ENCODE measurements at places on chromosomes 11 and 22. TPM values are rescaled to one million over a fixed set of nuclear protein-coding genes. Genes with fewer than 3 reads are reported as not detected.

GLYAT gene
- total RNA-seq = not detected

CTSC gene
- total RNA-seq = 122 TPM

PLEKHB1 gene
- 10.8 TPM for total RNA-seq

ART1 gene
- total RNA-seq = not detected

- DNase-seq = no peak
Measured at GRCh38 chr11:1513326-1514296, 27.0 kb upstream of the MOB2 start.

GRCh38 chr11:71913756-71914526, 14.5 kb downstream of the XNDC1N start:
- no peak for DNase-seq

- DNase-seq = no peak
Measured at GRCh38 chr11:42779555-42779954, 532.2 kb upstream of the API5 start.

GRCh38 chr22:49959782-49960158, 802 bp upstream of the PIM3 start:
- no peak for DNase-seq

GRCh38 chr11:73343076-73343873, 32.9 kb upstream of the RELT start:
- DNase-seq = no peak

DNA sequence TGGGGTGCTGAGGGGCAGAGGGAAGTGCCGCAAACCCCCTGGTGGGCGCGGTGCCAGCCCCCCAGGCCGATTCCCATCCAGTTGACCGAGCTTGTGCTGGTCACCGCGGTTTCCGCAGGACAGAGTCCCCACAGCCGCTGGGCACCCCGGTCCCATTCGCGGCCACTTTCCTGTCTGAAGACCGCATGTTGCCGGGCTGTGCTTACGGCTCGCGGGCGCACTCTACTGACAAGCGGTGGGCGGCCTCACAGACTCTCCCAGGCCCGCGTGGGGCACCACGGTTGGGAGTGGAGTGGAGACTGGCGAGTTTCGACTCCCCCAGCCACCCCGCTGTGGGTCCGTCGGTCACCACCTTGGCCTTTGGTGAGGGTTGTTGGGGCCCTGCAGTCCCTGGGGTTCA, 648 bp upstream of the H19 start:
- no peak for DNase-seq

DNA sequence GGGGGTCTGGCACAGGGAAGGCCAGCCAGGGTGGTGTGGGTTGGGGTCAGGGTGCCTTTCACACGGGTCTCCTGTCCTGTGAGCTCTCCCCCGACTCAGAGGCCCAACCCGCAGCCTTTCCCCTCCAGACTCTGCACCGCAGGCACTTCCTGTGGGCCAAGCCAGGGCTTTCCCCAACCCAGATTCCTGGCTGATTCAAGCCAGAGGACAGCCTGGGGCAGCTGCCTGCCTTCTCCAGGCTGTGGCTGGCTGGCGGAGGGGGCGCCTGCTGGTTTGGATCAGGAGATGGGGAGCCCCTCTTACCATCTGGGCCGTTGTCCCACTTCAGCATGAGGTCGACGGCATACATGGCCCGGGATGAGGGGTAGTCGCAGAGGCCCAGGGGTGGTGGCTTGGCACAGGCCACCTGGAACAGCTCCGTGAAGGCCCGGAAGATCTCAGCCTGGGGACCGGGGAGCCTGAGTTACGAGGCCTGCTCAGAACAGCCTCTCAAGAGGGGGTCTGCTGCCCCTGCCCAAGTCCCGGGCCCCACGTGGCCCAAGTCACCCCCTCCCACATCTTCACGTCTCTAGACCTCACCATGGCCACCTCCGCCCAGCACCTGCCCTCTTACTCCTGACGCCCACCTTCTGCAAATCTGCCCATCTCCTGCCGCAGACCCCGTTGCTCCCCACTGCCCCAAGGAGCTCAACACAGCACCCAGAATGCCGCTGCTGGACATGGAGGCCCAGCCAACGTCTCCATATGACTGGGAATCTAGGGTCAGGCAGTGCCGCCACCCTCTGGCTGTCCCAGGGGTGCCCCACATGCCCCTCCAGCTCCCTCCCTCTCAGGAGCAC, 17.3 kb downstream of the TSPO start:
- no peak for DNase-seq

DNA sequence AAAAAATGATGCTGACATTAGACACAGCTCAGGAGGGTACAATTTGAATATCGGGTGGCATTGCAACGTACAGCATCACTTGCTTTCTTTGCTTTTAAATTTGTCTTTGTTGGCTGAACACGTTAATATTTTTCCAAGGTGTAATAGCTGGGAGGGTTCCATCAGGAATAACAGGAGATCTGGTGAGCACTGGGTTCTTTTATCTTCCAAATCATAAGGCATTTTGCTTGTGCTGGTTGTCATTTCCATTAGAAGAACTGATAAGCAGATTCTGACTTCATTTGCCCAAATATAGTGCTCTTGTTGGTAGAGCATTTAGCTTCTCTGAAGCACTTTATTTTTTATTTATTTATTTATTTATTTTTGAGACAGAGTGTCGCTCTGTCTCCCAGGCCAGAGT, 48.9 kb downstream of the LMO2 start:
- DNase-seq = no peak

DNA sequence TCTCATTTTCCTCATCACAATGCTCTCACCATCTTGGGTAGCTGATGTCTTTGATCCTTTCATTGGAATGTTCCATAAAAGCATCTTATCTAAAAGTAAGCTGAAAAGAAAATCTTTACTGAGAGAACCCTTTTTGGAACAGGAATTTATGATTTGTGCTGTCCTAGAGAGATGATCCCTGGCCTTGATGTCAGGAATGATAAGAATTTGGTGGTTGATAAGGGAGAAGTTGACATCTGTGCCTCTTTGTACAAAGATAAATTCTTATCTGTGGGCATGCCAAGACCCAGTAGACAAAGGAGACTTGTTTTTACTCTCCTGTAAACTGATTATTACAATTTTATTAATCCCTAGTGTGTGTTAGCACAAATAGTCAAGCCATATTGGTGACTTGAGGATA, 36.9 kb downstream of the NAALAD2 start:
- DNase-seq = no peak

GRCh38 chr11:911031-911889, 650 bp upstream of the CHID1 start:
- no peak for DNase-seq

- no peak for DNase-seq
Measured at GRCh38 chr11:33507967-33508366, 192.7 kb downstream of the C11orf91 start.

GRCh38 chr11:122308226-122308625, 192.2 kb upstream of the BLID start:
- no peak for DNase-seq

DNA sequence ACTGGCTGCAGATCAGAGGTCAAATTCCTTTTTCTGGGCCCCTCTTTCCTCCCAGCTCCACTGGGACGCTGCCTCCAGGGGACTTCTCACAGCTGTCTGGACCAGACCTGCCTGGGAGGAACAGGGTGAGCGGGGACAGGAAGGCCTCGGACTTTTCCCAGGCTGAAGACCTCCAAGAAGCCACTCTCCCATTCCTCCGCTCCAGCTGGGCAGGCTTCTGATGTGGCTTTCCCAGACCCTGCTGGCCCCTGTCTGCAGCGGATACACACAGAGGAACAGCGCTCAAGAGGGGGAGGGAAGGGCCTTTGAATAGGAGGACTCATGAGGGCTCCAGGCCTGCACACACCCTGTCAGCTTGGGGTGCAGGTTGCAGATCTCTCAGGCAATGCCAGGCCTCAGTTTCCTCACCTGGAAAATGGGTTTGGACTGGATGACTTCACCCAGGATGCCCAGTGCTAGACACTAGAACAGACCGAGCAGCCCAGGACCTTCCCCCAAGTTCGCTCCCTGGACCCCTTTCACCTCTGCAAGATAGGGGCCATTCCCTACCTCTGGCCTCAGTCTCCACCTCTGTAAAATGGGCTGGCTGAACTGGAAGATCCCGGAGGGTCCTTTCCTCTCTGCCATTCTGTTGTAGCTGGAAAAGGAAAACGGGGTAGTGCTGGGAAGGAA, 36.6 kb downstream of the MB start:
- DNase-seq = no peak

- DNase-seq = no peak
Measured at GRCh38 chr11:46485856-46486443, 94.4 kb upstream of the CHRM4 start.

GRCh38 chr11:26188554-26188953, 143.4 kb upstream of the ANO3 start:
- DNase-seq = no peak

DNA sequence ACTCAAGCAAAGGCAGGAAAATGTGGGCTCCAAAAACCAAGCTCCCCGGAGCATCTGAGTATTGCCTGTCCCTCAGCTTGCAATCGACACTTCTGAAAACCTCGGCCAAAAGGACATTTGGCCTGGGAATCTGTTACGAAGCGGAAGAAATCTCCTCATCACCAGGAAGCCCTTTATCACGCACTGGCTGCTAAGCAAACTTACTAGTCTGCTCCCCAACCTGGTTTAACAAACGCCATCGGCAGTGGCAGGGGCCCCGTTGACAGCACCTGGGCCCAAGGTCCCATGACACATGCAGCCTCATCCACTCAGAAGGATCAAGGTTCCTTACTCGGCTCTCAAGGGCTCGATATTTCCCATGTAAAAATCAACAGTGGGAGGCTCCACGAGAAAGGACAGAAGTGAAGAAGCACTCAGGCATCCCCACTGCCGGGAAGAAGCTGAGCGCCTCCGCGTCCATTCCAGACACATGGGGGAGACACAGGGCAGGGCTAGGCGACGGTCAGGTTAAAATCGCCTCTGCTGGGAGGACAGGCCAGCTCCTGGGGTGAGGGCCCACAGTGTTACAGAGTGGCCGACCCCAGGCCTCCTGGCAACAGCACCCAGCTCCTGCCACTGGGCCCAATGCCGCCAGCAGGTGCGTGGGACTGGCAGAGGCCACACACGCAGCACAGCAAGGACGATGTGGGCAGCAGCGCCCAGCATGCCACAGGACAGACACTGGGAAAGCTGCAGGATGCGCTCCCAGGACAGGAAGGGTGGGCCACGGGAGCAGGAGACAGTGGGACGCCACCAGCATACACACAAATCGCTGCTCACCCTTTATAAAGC, 27.1 kb downstream of the BRD1 start:
- no peak for DNase-seq

DNA sequence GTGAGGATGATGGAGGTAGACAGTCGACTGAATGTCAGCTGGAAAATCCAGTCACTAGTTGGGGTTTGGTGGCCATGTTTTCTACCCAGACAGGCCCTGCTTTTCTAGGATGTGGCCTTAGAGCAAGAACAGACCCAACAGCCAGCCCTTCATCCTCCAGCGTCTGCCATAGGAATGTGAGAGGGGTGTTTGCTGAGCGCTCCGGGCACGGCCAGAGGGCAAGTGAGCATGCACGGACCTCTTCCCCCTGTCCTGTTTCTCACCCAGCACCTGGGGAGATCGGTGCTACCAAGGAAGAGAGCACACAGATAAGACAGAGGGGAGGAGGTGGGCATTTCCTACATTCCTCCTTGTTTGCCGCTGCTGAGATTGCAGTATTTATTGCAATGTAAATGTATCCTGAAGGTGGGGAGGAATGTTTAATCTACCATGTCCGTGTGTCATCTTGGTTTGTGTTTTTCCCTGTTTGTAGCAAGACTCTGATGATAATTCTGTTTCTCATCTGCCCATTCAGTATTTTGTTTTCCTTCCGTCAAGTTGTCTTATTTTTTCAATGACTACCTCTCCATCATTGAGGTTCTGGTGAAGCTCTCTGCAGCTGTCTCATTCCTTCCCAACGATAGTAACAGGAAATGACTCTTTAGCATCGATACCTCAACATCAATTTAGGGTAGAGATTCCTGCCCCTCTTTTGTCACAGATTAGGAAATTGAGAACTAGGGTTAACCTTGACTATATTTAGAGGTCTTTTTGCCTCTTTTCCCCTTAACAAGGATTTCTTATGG, 4.9 kb upstream of the ATF4 start:
- no peak for DNase-seq

DNA sequence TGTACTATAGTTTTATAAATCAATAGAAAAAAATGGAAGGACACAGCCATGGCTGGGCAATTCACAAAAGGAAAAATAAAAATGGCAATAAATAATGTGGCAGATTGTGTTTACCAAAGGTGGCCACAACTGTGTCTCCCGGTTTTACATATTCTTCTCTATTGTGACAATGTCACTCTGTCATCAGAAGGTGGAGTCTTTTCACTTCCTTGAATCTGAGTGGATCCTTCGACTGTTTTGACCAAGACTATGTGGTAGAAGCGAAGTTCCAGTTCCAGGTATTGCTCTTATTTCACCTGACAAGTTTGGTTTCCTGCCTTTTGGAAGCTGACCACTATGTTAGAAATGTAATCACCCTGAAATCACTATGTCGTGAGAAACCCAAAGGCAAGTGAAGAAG, 31.0 kb upstream of the HSD17B12 start:
- DNase-seq = no peak

GRCh38 chr11:24593332-24593731, 96.5 kb downstream of the LUZP2 start:
- DNase-seq = no peak

DNA sequence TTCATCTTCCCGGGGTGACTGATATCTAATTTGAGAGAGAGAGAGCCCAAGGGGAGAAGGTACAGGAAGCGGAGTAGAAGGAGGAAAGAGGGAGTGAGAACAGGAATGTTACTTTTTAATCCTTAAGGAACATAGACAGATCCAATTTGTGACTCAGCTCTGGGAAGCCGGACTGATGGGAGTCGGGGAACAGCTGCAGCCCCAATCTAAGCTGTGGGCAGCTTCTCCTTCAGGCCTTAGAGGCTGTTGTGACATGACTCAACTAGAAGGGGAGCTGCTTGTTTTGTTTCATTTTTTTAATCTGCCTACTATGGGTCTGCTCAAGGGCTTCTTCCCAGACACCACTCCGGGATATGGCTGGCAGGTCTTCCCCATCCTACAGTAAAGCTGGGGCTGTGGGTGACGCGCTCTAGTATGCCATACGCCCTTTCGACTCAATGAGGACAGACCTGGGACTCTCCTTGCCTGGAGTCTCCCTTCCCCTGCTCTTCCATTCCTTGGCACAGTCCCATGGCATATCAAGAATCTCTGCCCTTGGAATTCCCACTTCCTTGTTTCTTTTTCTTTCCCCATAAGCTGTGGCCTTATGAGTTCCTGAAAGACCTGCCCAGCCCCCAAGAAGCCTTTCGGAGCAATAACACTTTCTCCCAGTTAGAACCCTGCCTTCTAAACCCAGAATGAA, 103.3 kb upstream of the AKIP1 start:
- DNase-seq = no peak

- no peak for DNase-seq
Measured at GRCh38 chr22:33476716-33477115, 418.5 kb upstream of the SYN3 start.

GRCh38 chr22:46750863-46751443, 11.5 kb upstream of the TBC1D22A start:
- DNase-seq = peak; percentile 49
